ENCODE measurements at places on chromosomes 12 and 14.

GRCh38 chr12:83172441-83172840 lies 485.7 kb downstream of the TMTC2 start:
- DNase-seq: no peak

- no peak for DNase-seq
These were observed 240.5 kb upstream of the KRR1 start for GRCh38 chr12:75751769-75752471.

DNA sequence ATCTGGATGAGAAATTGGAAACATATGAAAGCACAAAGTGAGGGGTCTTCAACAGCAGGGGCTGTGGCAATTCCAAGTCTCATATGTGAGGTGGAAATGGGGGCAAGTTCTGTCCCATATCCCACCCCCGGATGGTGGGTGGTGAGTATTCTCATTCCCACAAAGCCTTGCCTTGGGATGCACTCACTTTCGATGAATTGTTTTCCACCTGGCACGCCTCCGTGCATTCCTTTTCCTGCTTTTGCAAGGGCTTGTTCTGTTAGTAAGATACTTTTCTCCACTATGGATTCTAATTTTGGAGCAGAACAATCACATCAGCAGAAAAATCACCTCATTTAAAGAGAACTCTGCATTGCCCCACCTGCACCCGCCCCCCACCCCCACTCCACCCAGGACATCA lies 3.1 kb downstream of the LACRT start:
- no peak for DNase-seq

- no peak for DNase-seq
These were observed 66.0 kb upstream of the YARS2 start for GRCh38 chr12:32821710-32822109.

- no peak for DNase-seq
These were observed 5.5 kb downstream of the CEP170B start for GRCh38 chr14:104870368-104871144.

GRCh38 chr14:51707327-51707726 lies 55.6 kb downstream of the FRMD6 start:
- DNase-seq: no peak

DNA sequence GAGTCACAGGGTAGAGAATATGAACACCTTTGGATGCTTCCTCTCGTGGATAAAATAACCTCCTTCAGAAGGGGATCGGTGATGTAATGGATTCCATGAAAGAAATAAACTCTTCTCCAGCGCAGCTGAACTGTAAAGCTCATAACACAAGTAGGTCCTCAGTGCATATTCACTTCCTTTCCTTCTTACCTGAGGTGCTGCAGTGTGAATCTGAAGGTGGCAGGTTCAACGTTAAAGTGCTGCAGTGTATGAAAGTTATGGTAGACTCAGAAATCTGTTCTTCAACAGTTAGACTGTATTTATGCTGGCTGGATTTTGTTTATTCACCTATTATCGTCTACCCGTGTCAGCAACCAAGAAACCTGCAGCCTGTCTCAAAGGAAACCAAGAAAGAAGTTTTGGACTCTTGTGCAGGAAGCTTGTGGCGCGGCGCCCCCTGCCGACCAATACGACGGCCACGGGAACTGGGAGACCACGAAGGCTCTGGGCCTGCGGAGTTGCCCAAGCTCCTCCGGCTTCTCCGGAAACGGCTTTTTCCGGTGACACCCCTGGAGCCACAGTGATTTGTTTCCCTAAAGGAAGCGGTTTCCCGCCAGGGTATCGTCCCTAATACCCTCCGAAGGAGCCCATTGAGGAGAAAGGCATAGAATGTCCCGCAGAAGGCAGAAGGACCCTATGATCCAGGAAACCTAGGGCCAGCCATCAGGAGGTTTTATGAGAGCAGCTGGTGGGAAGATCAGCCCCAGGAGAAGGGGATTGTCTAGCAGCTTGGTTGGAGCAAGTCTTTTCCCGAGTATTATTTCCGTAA lies 17.6 kb upstream of the RNASE3 start:
- peak; percentile 87 for DNase-seq

DNA sequence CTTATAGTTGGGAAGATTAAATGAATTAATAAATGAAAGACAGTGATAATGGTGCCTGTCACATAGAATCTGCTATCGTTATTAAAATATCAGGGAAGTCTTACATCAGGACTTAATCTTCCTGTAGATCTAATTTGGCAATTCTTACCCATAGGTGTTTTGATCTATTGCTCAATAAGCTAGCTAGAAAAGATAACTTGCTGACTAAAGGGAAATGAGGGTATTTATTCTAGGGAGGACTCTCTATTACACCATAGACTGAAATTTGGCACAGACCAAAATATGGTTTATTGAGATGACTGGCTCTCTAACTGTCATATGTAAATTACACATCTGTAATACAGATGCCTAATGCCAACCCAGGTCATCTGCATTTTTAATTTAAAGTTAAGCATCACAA lies 11.5 kb downstream of the HAL start:
- DNase-seq: no peak

- no peak for DNase-seq
These were observed 224.3 kb downstream of the GXYLT1 start for GRCh38 chr12:41920355-41920754.

DNA sequence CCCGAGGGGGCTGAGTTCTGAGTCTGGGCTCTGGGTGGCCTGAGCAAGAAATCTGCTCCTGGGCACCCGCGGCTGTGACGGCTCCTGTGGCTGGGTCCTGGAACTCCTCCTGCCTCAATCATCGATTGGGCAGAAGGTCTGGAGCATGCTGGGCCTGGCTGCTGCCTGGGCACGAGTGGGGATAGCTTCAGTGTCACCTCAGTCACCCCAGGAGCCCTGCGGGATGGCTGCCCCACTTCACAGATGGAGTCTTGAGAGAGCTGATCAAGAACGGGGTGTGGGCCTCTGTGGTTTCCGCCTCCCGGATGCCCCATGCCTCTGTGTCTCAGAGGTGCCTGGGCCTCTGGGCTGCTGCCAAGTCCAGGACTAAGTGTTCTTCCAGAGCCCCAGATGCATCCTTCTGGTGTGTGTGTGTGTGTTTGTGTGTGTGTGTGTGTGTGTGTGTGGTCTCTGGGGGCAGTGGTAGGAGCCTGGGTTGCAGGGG lies 185.6 kb upstream of the C14orf180 start:
- DNase-seq: peak; percentile 67

DNA sequence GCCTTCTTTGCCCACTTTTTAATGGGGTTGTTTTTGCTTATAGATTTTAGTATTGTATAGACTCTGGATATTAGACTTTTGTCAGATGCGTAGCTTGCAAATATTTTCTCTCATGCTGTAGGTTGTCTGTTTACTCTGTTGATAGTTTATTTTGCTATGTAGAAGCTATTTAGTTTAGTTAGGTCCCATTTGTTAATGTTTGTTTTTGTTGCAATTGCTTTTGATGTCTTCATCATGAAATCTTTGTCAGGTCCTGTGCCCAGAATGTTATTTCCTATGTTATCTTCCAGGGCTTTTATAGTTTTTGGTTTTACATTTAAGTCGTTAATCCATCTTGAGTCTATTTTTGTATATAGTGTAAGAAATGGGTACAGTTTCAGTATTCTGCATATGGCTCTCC lies 30.0 kb upstream of the LYZ start:
- DNase-seq: no peak

- DNase-seq: no peak
These were observed 397.8 kb downstream of the FUT8 start for GRCh38 chr14:65810322-65810721.

GRCh38 chr14:75040507-75040906 lies 10.8 kb downstream of the MLH3 start:
- no peak for DNase-seq

GRCh38 chr14:52067873-52068614 lies 815 bp downstream of the NID2 start:
- peak; percentile 9 for DNase-seq

DNA sequence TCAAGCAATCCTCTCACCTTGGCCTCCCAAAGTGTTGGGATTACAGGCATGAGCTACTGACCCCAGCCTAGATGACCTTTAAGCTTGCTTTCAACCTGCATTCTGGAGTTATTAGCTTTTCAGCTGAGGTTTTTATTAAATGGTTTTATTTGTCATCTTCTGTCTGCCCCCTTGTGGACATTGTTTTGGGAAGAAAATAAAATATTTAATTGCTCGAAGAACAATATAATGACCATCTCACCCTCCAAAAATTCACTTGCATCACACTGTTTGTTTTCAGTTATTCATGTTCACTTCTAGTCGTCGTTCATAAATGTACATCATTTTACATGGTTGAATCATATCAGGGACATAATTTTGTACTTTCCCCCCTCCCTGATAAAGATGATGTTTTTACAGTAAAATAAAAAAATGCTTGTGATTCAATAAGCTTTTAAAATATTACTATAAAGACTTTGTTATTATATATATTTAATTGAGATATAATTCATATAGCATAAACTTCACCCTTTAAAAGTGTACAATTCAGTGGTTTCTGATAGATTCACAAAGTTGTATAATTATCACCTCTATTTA lies 10.1 kb upstream of the SPATS2 start:
- peak; percentile 53 for DNase-seq

GRCh38 chr12:98469109-98469508 lies 46.3 kb upstream of the TMPO start:
- DNase-seq: peak; percentile 26

- DNase-seq: no peak
These were observed 11.2 kb upstream of the DAAM1 start for GRCh38 chr14:59177262-59177661.

GRCh38 chr14:71536015-71536740 lies 396.1 kb upstream of the RGS6 start:
- DNase-seq: no peak

DNA sequence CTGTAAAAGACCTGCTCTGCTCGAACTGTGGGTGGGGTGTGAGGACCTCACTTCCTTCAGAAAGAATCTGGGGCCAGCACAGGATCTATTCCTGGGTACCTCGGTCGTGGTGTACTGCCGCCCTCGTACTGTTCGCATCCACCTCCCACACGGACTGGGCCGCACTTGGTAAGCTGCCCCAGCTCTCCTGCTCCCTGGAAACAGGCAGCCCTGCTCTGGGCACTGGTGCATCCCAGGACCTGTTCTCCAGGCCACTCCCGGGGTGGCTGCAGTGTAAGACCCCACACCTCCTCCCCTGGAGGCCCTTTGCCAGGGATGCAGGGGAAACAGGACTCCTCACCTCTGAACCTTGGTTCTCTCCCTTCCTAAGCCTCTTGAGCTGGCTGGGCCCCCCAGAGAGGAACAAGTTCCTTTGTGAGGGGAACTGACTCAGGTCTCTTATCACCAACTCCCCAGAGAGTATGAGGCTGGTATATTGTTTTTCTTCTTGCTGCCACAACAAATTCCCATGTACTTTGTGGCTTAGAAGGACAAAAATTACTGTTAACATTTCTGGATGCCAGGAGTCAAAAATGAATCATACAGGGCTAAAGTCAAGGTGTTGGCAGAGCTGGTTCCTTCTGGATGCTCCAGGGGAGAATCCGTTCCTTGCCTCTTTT lies 276.5 kb downstream of the NUAK1 start:
- DNase-seq: no peak

GRCh38 chr12:1614360-1614759 lies 14.7 kb upstream of the WNT5B start:
- no peak for DNase-seq

GRCh38 chr12:105204916-105205315 lies 31.1 kb downstream of the APPL2 start:
- no peak for DNase-seq

- no peak for DNase-seq
These were observed 175.3 kb downstream of the PLCZ1 start for GRCh38 chr12:18562531-18562930.

- DNase-seq: no peak
These were observed 67.6 kb upstream of the GNG2 start for GRCh38 chr14:51792809-51793208.

DNA sequence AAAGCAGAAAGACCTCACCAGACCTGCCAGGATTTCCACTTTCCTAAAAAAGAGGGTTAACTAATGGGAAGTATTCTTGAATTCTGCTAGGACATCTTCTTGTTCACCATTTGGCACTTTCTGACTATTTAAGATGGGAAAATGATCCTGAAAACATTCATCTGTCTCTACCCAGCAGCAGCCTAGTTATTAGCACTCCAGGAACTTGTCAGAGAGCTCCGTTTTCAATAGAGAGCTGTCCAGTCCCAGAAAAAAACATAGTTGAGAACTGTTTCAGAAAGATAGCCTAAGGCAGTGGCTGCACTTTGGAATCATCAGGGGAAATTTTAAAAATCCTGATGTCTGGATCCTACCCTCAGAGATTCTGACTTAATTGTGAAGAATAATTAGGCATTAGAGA lies 22.1 kb upstream of the CEP83 start:
- no peak for DNase-seq

GRCh38 chr14:68796418-68797101 lies 3.7 kb upstream of the ZFP36L1 start:
- DNase-seq: no peak

DNA sequence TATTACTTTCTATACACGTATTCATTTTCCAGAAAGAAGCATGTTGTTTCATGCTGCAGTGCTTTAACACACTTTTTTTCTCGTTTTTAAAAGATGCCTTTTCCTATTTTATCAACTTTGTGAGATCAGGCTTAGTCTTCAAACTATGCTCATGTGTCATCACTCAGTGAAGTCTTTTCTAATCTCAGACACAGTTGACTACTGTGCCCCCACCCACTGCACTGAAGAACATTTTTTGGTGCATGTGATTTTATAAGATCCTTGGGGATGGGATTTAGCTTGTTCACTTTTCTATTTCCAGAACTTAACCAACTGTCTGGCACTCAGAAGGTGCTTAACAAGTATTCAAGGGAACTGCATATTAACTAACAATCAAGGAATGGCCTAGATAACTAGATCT lies 85.5 kb downstream of the CDK17 start:
- DNase-seq: no peak

DNA sequence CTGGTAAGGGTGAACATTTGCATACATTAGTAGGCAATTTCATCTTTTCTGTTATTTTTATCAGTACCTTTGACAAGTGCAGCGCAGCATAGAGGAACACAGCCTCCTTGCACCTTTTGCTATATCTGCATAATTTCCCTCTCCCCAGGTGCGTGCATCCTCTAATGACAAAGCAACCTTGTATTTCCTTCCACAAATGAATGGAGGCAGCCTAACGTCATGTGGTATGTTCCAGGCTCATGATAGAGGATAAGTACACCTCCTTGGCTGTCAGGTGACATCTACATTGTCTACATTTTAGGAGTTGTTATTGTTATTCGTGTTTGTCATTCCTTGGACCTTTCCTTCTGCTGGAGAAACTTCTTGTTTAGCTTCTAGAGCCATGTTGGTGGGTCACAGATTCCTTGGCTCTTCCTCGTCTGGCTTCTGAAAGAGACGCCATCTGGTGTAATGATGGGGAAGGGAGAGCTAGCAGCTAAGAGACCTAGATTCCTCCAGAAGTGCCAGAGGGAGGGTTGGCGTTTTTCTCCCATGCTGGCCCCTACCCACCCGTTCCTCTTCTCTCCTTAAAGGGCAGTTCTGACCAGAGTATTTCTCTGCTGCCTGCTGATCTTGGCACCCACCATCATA lies 37.0 kb downstream of the EVL start:
- no peak for DNase-seq

- DNase-seq: no peak
These were observed 355.5 kb downstream of the DIO2 start for GRCh38 chr14:79855789-79856188.
